ENCODE measurements at places on chromosomes 11 and 22.

DNA sequence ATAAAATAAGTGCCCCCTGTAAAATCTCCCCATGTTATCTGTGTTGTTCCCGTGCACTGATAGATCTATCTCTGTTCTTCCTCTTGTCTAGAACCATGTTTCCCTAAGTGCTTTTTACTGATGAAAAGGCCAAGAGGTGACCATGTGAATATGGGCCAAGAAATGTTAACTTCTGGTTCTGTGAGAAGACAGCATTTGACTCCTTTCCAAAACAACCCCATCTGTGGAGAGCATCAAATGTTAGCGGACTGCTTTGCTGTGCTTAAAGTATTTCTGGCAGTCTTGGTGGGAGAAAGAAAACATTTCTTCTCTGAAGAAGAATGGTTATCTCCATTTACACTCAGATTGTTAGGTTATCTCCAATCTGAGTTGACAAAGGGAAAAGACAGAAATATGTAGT, 58.6 kb upstream of the GUCY1A2 start:
- DNase-seq = no peak

GRCh38 chr11:66388780-66389386, 17.3 kb upstream of the SLC29A2 start:
- DNase-seq = peak; percentile 16

GRCh38 chr22:26751217-26751616, 93.8 kb downstream of the MIAT start:
- DNase-seq = no peak

- no peak for DNase-seq
Observed at GRCh38 chr11:1890856-1891830, 552 bp downstream of the PRR33 start.

- no peak for DNase-seq
Observed at GRCh38 chr11:76382209-76382608, 1.1 kb downstream of the GVQW3 start.

- no peak for DNase-seq
Observed at GRCh38 chr22:25558341-25558740, 6.1 kb upstream of the GRK3 start.

DNA sequence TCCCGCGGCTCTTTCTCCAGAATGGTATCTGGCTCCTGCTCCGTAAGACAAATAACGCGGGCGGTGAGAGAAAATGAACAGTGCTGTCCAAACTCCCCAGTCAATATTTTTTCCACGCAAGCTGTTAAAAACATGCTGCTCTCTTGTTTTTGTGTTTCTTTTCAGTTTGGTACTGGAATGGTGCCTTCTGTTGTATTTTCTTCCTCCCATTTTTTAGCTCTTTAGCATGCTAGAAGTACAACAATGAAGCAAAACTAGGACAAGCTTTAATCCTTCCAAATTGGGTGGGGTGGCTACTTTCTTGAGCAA, 599 bp upstream of the PPP2R1B start:
- DNase-seq = no peak

- no peak for DNase-seq
Observed at GRCh38 chr11:127816962-127817361, 770.4 kb downstream of the ETS1 start.

- no peak for DNase-seq
Observed at GRCh38 chr11:1853376-1854131, 670 bp downstream of the LSP1 start.

- no peak for DNase-seq
Observed at GRCh38 chr22:47198801-47199251, 436.4 kb downstream of the TBC1D22A start.

GRCh38 chr11:67441731-67442351, 1.4 kb downstream of the CORO1B start:
- DNase-seq = no peak

DNA sequence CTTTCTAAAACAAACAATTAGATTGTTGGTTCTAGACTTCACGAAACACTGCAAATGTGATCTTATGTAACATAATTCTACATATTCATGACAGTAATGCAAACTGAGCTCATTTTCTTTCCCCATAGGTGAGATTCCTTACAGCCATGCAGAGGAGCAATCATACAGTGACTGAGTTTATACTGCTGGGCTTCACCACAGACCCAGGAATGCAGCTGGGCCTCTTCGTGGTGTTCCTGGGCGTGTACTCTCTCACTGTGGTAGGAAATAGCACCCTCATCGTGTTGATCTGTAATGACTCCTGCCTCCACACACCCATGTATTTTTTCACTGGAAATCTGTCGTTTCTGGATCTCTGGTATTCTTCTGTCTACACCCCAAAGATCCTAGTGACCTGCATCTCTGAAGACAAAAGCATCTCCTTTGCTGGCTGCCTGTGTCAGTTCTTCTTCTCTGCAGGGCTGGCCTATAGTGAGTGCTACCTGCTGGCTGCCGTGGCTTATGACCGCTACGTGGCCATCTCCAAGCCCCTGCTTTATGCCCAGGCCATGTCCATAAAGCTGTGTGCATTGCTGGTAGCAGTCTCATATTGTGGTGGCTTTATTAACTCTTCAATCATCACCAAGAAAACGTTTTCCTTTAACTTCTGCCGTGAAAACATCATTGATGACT, 1.5 kb downstream of the OR9G1 start:
- DNase-seq = no peak

GRCh38 chr11:13256216-13256615, 21.4 kb upstream of the BMAL1 start:
- DNase-seq = no peak

DNA sequence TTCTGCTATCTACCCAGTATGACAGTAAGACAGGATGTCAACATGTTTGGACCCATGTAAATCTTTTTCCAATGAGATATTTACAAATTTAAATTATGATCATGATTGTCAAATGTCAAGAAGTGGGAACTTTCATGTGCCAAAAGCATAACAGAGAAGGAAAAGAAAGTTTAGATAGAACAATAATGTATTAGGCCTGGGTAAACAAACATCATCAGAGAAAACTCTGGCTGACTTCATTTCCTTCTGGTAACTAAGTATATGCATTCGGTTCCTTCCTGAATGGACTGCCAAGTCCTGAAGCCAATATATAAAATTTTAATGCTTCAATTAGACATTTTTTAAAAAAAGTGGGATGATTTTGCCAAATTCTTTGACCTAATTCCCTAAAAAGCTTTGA, 16.5 kb downstream of the RNF141 start:
- no peak for DNase-seq

DNA sequence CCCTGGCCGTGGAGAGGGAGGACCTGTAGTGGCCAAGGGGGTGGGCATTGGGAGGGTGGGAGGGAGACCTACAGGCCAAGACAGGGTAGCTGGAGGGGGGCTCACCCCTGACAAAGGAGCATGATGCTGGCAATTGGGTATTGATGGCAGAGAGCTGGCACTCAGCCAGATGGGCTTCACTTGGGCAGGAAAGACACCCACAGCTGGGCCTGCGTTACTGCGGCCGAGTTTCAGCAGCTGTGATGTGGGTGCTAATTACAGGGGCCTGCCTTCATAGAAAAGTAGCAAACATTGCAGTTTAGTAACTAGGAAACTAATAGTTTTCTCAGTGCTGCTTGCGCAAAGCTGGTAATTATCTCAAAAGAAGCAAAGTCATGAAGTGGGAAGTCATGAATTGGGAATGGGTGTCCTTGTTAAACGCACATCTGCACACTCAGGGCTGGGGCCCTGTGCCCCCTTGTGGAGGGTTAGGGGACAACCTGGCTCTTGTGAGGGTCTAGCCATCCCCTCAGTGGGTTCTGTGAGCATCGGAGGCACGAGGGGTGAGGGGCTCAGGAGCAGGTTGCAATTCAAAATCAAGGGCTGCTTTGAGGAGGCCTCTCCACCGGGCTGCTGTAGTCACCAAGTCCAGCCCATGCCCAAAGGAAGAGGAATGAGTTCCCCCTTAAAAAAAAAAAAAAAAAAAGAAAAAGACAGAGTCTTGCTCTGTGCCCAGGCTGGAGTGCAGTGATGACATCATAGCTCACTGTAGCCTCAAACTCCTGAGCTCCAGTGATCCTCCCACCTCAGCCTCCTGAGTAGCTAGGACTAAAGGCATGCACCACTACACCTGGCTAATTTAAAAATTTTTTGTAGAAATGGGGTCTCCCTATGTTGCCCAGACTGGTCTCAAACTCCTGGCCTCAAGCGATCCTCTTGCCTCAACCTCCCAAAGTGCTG, 24.4 kb upstream of the TXNRD2 start:
- no peak for DNase-seq

GRCh38 chr11:134843735-134844134, 431.7 kb upstream of the B3GAT1 start:
- DNase-seq = no peak

DNA sequence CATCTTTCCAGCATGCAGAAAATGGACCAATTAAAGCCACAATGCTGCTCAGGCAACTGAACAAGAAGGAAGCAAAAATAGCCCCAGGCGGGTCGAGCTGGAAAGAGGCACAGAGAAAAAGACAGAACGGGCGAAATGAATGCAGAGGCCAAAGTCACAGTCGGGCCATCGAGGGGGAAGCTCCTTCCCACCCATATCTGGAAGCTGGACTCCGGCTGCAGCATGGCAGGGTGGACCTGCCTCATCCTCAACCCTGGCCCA, 58.6 kb upstream of the PRDM11 start:
- DNase-seq = no peak

DNA sequence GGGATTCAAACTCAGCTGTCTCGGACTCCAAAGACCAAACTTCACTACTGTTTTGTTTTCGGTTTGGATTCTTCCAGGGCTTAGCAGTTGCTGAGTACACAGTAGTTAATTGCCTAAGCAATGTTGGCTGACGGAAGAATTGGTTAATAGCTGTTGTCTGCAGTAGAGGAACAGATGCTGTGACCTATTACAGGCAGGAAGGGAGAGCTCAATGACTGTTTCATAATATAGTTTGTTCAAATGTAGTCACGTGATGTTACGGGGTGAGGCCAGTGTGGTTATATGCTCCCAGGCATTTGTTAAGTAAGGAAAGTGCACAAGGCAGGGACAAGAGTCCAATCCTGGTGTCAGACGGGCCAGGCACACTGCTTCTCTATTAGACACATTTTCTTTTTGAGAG, 222.6 kb upstream of the CCDC90B start:
- no peak for DNase-seq

- no peak for DNase-seq
Observed at GRCh38 chr11:101757741-101758140, 157.1 kb upstream of the CEP126 start.

DNA sequence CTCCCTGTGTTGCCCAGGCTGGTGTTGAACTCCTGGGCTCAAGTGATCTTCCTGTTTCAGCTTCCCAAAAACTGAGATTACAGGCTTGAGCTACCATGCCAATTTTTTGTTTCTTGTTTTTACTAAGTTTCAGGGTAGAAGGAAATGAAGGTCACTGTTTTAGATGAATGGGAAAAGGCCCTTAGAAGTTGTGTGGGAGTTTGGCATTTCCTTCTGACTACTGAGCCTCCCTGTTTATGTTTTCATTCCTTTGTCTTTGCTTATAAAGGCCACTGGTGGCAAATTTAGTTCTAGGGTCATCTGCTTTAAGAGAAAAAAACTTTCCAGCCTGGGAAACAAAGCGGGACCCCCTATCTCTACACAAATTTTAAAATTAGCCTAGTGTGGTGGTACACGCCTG, 22.1 kb downstream of the SRPRA start:
- DNase-seq = no peak

GRCh38 chr22:19663286-19663815, 51.0 kb upstream of the SEPTIN5 start:
- no peak for DNase-seq

Data from activated CD4-positive, CD25-positive, alpha-beta regulatory T cell (primary cell).